ENCODE measurements at places on chromosomes 11 and 22.

GRCh38 chr11:96173906-96174305, 169.1 kb downstream of the MAML2 start:
- DNase-seq, result no peak

DNA sequence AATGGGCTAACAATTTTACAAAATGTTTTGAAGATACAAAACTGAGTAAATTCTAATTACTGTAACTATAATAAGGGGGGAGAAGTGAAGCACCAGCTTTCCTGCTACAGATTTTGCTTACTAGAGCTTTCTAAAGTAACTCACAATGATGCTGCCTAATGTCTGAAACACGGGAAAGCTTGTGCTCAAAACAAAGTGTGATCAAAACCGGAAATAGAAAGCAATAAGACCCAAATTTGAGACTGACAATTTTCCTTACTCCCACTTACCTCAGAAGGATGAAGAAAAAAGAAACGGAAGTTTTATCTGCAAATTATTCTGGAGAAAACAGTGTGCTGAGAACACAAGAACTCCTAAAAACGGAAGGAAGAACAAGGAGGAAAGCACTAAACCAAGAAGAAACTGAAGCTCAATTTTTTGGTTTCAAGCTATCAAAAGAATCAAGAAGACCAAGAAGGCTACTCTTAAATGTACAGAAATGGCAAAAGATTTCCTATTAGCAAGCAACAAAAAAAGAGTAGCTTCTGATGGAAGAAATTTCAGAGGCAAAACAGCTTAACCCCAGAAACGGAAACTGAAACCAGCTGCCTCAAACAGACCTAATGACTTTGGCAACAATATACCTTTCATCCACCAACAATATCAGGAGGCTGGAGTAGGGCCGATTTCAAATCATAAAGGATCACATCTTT, 33.4 kb downstream of the AMBRA1 start:
- DNase-seq, result peak; percentile 6

DNA sequence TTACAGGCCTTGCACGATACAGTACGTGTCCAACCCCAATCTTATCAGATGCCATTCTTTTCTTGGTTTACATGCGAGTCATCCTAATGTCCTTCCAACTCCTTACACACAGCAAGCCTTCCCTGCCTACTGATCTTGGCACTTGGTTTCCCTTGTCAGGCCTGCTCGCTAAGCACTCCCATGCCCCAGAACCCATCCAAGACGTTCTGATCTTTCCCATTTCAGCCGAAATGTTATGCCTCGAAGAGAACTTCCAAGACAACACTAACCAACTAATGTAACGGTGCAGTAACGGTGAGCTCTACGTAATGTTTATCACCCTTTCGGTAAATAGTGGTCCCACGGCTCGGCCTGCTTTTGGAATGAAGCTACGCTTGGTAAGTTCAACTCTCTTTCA, 521 bp downstream of the PES1 start:
- DNase-seq, result no peak

DNA sequence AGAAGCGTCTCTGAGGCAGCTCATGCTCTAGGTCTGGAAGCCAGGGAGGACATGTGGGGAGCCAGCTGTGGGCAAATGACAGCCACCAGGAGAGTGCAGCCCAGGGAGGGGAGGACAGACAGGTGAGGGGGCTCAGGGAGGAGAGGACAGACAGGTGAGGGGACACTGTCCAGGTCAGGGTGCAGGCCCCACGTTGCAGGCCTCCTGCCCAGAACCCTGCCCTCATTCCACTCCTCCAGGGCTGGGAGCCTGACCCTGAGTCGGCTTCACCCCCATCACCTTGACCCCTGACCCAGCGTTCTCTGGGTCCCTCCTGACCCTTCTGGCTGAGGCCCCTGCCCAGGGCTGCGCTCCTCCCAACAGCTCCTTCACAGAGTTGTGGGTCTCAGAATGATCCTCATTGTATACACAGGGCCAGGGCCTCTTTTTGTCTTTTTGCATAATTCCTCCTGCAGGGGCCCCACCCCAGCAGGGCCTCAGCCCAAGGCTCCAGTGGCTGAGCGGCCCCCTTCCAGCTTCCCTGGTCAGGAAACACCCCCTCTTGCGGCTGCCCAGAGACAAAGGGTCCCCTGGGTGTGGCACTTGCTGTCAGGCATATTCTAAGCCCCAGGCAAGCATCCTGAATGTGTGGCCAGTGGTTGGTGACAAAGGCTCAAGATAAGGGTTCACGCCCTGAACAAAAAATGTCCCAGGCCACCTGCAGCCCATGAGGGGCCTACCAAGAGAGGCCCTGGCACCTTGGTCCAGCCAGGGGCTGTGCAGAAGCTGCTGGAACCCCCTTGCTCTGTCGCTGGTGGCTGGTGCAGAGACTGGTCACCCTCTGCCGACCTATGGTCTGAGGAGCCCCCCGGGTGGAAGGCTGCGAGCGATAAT, 853.0 kb downstream of the BRD1 start:
- no peak for DNase-seq

- peak; percentile 96 for DNase-seq
These were observed 171.9 kb downstream of the SHANK2 start for GRCh38 chr11:71080239-71081097.

GRCh38 chr11:1359556-1359955, 30.2 kb upstream of the BRSK2 start:
- no peak for DNase-seq

GRCh38 chr11:92227230-92227814, 2.7 kb downstream of the FAT3 start:
- no peak for DNase-seq

DNA sequence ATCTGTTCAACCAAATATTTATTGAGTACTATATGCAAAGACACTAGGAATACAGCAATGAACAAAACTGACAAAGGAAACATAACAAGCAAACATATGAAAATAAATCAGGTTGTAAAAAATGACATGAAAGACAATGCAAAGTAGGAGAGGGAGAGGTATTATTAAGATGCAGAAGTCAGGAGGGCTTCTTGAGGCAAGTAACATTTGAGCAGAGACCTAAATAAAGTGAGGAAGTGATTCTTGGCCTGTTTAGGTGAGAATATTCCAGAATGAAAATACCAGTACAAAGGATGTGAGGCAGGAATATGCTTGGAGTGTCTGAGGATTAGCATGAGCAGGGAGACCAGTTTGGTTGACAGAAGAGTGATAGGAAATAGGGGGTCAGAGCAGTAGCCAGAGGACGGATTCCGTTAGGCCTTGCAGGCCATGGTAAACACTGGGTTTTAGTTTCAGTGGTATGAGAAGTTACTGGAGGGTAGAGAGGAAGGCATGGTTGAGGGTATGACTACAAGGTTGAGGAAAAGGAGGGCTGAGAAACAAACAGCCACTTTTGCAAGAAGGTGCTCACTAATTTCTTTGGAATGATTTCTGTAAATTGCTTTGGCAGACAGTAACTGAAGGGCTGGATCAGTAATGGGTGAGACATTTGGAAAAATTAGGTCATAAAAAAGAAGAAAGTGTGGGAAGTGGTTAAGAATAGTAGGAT, 191.9 kb downstream of the SWAP70 start:
- DNase-seq, result no peak

DNA sequence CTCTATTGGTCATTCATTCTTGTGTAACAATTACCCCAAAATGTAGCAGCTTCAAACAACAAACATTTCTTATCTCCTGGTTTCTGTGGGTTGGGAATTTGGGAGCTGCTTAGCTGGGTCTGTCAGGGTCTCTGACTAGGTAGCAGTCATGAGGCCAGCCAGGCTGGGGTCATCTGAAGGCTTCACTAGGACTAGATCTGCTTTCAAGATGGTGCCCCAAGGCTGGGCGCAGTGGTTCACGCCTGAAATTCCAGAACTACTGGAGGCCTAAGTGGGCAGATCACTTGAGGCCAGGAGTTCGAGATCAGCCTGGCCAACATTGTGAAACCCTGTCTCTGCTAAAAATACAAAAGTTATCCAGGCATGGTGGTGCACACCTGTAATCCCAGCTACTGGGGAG, 13.1 kb upstream of the SPDYC start:
- DNase-seq, result no peak

GRCh38 chr11:95716266-95716665, 73.3 kb downstream of the FAM76B start:
- DNase-seq, result no peak

DNA sequence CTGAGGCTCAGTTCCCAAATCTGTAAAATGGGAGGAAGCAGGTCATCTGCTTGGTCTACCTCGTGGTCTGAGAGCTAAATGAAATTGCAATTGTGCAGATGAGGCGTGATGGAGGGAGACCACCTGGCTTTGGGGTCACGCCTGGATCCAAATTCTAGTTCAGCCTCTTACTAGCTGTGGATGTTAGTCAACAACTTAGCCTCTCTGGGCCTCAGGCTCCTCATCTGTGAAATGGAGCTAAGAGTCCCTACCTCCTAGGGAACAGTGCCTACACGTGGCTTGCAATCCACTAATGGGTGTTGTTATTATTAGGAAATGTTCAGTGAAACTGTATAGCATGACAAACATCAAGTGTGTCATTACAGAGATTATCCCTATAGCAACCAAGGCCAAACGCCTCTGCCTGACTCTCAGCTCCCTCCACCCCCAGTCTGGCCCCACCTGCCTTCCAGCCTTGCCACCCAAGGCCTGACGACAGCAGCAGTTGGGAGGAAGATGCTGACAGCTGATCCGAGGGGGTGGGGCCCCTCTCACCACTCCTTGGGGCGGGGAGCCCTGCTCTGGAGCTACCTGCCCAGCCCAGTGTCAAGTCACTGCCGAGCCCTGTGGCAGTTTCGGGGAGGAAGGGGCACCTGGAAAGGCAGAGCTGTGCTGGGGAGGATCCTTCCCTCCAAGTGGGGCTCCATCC, 1.7 kb upstream of the RHOD start:
- no peak for DNase-seq

All from NCI-H1092 (cell line).